ENCODE measurements at places on chromosomes 6 and 20.
A peak's percentile ranks its signal among the peaks of the same experiment; 100 is the strongest.

- DNase-seq = peak; percentile 17
Measured at GRCh38 chr6:32133786-32134185, 3.7 kb upstream of the FKBPL start.

- DNase-seq = no peak
Measured at GRCh38 chr6:166511316-166511715, 75.2 kb downstream of the RAMACL start.

DNA sequence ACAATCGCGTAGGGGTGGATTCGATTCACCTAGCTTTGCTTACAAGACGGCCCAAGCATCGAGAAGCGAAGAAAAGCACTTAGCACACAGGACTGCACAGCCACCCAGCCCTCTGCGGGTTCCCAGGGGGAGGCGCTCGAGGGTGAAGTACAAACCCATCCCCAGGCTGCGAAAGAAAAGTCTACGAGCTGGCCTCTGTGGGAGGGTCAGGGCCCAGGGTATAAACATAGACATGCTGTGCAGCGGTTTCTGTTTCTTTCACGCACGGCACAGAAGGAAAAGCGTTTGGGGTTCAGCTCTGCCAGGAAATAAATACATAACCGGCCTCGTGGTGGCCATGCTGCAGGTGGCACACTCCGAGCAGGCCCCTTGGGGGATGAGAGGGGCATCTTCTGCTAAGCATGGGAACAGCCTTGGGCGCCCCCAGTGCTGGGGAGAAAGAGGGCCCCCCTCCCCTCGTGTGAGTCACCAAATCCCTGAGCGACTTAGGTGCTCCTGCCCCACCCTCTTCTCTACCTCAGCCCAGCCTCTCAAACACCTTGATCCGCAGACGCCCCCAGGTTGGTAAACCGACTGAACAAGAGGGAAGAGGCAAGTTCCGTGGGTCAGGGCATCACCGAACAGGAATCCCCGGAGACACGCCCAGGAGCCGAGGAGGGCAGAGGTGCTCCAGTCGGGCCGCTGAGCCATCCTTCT, 91.6 kb upstream of the RIPOR2 start:
- DNase-seq = no peak

GRCh38 chr6:109028439-109028838, 66.2 kb downstream of the SESN1 start:
- no peak for DNase-seq

DNA sequence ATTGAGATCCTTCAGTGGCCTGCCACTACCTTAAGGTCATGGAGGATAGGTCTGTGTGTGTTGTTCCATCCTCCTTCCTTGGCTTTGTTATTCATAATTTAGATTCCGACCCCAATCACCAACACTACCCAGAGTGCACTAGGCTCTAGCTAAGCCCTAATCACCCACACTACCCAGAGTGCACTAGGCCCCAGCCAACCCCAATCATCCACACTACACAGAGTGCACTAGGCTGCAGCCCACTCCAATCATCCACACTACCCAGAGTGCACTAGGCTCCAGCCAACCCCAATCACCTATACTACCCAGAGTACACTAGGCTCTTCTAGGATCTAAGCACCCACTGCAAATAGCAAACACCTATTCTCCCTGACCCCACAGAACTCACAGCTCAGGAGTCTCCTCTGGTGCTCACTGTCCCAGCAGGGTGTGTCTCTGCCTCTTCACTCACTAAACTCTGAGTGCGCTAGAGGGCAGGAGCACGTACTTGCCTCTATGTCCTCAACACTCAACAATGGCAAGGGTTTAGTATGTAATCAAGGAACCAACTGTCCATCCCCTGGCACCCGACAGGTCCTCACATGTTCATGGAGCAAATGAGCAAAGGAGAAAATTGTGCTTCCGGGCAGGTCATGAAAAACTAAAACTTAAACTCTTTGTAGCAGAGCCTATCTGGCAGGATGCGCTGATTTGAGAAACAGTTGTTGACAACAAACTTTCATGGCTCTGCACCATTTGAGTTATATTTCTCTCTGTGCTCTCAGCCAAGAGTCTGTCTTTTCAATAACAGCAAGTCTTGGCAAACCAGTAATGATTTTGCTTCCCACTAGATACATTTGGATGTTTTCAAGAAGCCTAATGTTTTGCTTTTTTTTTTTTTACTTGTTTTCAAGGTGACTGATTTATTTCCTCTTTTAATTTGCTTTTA, 54.3 kb downstream of the SLC22A23 start:
- no peak for DNase-seq

- DNase-seq = no peak
Measured at GRCh38 chr20:18195931-18196330, 58.3 kb downstream of the KAT14 start.

DNA sequence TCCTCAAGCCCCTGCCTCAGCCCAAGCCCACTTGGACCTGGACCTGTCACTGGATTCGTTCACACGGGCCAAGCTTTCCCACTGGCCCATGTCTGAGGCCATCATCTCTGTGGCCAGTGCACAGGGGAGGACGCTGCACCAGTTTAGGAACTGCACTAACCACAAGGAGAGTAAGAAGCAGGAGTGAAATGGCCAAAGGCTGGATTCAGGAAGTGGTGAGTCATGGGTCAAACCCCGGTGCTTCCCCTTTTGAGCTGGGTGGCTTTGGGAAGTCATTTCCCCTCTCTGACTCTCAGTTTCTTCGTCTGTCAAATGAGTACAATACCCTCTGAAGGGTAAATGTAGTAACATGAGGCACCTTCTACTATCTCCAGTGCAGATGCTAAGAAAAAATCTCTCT, 87.9 kb downstream of the CD40 start:
- no peak for DNase-seq

DNA sequence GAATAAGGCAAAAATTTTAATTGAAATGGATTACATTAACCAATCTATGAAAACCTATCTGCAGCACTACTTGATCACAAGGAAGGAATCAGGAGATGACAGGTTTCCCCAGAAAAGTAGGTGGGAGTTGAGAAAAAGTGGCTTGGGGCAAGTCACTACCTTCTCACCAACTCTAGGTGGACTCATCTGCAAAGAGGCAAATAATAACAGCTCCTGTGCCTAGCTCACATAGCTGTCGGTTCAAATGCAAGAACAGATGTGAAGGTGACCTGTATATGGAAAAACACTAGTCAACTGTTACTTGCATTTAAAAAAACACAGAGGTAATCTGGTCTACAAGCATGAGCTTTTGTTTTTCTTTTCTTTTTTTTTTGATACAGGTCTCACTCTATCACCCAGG, 67.2 kb downstream of the POPDC3 start:
- no peak for DNase-seq

- DNase-seq = no peak
Measured at GRCh38 chr6:124056407-124057334, 253.0 kb downstream of the NKAIN2 start.

- no peak for DNase-seq
Measured at GRCh38 chr20:61343934-61344333, 91.9 kb downstream of the CDH4 start.

DNA sequence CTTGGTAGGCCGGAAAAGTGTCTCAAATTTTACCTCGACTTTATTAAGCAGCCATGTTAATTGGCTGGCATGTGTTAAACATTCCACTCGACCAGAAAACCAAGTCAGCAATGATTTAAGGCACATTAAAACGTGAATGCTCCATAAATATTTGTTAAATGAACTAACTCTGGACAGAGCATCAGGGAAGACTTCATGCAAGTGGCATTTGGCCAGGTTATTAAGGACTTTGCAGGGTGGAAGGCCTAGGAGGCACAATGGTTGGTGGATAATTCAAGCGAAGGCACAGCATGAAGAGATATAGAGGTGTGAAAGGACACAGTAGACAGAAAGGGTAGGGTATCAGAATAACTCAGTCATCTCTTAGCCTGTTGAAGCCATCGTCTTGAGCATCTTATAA, 23.0 kb downstream of the ELOVL5 start:
- no peak for DNase-seq

DNA sequence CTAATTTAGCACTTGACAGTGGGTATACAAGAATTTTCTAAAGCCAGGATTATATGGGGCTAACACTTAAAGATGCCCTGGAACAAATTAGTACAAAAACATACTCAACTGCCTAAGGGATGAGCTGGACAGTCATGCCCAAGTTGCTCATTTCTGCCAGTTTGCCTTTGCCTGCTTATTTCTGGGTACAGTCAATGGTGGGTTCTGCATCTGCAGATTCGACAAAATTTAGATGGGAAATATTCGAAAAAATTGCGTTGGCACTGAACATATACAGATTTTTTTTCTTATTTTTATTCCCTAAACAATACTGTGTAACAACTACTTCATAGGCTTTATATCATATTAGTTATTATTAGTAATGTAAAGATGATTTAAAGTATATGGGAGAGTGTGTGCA, 591.9 kb downstream of the EPM2A start:
- DNase-seq = no peak

GRCh38 chr20:24873025-24873620, 75.9 kb upstream of the CST7 start:
- DNase-seq = no peak
